ENCODE measurements at places on chromosomes 1 and 21.
A peak's percentile ranks its signal among the peaks of the same experiment; 100 is the strongest.

DNA sequence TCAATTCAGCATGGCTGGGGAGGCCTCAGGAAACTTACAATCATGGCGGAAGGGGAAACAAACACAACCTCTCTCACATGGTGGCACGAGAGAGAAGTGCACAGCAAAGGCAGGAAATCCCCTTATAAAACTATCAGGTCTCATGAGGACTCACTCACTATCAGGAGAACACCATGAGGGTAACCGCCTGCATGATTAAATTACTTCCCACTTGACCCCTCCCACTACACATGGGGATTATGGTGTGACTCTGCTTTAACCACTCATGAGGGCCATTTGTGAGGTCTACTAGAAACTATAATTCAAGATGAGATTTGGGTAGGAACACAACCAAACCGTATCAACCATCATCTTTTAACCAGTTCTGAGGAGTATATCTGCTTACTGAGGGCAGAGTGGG is 387.4 kb upstream of the NFIA start:
- no peak for DNase-seq

- no peak for DNase-seq
Observed at GRCh38 chr1:21072721-21073120, 104.0 kb downstream of the EIF4G3 start.

- DNase-seq: no peak
Observed at GRCh38 chr1:83619170-83619896, 379.6 kb downstream of the TTLL7 start.

DNA sequence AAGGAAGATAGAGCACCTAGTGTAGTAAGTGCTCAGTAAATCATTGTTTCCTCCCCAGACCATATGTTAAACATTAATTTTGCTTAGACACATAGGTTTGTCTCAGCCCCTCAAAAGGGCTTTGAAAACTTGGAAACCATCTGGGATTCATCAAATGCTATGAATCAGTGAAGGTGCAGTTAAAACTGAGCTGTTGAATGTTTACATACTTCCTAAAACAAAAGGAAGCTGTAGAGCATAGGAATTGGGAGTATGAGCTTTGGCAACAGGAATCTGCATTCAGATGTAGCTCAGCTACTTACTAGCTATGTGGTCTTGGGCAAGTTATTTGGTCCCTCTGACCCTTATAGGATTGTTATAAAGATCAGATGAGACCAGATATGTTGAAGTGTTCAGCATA is 18.7 kb upstream of the PODN start:
- DNase-seq: no peak

DNA sequence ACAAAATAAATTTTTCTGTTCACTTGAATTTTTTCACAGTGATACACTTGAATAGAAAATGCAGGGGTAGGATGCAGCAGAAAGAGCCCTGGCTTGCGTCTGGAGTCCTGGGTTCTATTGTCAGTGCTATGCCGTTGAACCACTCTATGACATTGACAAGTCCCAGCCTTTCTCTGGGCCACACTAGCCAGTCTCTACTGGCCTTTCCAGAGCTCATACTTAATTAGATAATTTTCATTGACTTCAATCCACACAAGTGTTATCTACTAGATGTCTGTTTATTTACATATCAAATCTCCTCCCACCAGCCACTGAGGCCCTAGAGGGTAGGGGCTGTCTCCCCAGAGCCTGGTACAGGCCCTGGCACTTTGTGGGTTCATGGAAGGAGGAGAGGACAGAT is 15.5 kb upstream of the CELA3B start:
- DNase-seq: no peak

GRCh38 chr1:2786329-2787162 is 14.9 kb downstream of the TTC34 start:
- no peak for DNase-seq

DNA sequence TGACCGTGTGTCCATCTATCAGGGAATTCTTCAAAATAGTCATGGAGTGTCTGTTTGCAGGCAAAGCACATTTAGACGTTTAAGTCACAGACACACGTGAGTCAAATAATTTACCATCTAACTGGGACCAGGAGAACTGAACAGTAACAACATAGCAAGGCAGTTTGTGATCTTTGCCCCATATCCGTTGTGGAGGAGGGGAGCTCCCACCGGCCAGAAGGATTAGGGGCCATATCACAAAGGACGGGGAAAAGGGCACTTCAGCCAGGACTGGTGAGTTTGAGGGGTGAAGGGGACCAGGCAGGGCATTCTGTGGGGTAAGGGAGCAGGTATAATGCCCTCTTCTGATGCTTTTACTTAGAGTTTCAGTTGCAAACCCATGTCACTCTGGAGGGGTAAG is 22.9 kb downstream of the ELAPOR1 start:
- no peak for DNase-seq

GRCh38 chr1:18282851-18283600 is 175.4 kb downstream of the IGSF21 start:
- no peak for DNase-seq

DNA sequence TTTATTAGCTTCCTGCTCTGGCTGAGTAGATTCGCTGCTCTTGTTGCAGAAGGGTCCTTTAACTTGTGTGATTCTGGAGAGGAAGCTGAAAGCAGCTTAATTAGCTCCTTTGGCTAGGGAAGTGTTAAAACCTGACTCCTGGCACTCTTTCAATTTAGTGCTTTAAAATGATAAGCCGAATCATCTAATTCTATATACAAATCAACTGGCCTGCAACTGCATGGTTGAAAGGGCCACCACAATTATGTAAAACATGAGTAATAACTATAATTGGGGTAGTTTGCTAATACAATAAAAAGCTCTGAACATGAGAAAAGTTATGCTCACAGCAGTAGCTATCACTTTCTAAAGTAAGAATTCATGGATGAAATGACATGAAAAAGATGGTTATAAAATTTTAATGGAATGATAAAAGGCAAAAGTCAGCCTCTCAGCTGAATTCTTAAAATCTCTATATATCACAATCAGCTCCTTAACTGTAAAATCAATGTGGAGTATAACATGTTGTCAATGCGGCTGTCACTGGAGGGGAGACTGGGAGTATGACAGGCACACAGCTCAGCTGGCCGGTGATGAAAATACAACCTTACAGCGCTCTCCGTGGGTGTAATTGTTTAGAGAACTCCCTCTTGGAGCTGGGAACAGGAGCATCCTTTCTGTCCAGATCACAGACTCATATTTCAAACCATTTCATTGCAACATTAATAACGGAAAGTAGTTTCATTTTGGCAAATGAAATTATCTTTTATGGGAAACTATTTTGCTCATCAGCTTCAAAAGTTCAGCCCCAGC is 324.4 kb downstream of the KCTD3 start:
- no peak for DNase-seq

DNA sequence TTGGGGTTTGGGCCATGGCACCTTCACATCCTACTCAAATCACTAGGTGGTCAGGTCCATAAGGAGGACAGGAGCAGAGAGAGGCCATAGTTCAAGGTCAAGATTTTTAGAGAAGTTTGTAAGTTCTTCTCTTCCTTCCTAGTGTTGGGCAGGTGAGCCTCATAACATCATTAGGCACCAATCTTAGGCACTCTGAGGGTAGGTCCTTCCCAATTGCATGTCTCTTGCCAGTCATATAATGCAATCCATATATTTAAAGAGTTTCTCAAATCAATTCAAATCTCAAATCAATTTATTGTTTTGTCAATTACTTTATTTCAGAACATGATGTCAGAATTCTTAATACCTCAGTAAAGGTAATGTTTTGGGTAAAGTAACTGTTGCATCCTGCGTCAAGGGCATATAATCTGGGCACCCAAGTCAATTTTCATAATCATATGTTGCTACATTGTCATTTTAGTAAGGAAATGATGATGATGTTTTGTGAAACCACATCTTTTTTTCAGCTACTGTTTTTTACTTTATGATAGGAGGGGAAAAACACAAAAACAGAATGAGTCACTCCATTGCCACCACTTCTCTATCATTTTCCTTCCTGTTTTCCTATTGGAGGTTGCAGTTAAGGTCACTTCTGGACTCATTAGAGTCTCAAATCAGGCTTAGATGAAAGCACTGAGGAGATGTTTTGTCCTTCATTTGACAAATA is 122.7 kb downstream of the UCHL5 start:
- no peak for DNase-seq

- DNase-seq: peak; percentile 45
Observed at GRCh38 chr1:227449051-227449450, 114.3 kb upstream of the ZNF678 start.

- DNase-seq: no peak
Observed at GRCh38 chr21:25967181-25967900, 203.2 kb downstream of the APP start.

DNA sequence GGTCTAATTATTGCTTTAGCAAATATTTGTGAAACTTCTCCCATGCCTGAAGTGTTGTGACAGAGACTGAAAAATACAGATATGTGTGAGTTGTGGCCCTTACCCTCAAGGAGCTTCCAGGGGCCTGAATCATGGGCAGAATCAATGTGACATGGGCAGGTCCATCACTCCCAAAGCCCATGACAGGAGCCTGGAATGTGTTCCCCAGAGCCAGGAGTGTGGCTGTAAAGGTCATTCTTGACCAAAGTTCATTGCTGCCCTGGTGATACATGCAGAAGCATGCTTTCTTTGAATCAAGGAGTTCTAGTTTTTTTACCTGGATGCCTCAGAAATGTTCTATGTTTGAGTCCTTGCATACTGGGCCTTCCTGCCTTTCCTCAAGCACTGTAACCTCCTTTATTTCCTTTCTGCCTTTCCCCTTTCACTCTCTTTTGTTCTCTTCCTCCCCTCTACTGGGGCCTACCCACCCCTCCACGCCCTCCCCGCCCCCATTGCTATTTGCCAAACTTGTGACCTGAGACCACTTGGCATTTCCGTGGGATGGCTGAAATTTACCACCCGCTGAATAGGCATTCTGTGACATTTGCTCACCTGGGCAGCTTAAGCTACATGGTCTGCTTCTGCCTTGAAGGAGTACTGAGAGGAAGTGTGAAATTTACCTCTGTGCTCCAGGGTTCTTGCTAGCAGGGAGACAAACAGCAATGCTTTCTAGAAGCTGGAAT is 19.7 kb downstream of the PBX1 start:
- no peak for DNase-seq

DNA sequence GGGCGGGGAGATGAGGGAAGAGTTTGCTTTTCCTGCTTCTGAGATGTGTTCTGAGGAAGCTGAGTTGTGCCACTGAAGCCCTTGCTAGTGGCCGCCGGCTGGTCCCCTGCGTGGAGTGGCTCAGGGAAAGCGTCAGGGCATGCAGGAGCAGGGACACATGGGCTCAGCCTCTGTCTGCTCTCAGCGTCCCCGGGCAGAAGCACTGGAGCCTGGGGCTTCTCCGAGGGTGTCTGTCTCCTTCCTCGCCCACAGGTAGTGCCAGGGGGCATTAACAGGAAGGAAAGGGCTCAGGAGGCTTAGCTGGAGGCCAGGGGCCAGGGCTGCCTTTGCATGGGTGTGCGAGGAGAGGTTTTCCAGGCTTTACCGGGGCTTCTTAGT is 7.3 kb downstream of the PRDM16 start:
- no peak for DNase-seq

- DNase-seq: no peak
Observed at GRCh38 chr1:89703469-89703868, 70.5 kb downstream of the LRRC8C start.

GRCh38 chr1:200231787-200232231 is 178.0 kb downstream of the ZNF281 start:
- DNase-seq: no peak

DNA sequence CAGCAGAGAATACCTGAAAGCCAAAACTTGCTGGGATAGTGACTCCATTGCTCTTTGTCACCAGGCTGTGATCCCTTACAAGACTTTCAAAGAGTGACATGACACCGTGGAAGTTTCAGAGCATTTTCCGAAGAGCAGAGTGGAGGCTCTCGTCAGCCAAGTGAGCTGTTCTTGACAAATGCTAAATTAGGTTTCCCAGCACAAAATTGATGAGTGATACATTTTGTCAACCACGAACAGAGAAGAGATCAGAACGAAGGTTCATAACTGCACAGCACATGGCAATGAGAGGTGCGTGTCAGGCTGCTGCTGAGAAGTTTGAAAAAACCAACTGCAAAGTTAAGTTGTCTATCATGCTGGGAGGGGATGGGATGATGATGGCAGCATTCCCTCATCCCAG is 184.4 kb upstream of the C1orf174 start:
- no peak for DNase-seq
